Astrocyte (in vitro differentiated cells and primary cell): ENCODE measurements at places on chromosomes 5 and 9.

GRCh38 chr9:79485258-79485657, 86.5 kb upstream of the TLE4 start:
- DNase-seq, result no peak

GRCh38 chr5:99636663-99637062, 707.9 kb upstream of the CHD1 start:
- no peak for DNase-seq

DNA sequence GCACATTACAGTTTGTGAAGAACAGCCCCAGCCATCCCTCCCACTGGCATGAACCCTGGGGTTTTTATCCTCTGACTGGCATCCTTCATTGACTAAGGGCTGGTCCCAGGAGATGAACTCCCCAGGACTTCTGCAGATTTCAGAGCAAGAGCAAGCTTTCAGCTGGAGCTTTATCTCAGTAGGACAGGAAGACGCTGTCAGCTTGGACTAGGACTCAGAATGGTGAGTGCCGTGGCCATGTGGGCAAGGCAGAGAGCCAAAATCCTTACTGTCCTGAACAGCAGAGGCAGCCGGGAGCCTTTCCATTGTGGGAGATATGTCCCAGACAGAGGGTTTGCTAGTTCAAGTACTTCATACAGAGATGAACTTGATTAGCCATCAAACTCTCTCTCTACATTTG, 3.2 kb upstream of the ACOT12 start:
- peak; percentile 24 for DNase-seq

- DNase-seq, result no peak
These were observed 7.1 kb downstream of the ARHGEF28 start for GRCh38 chr5:73633060-73633459.

- no peak for DNase-seq
These were observed 44.1 kb upstream of the VDAC1 start for GRCh38 chr5:134048864-134049263.

GRCh38 chr5:178277866-178278265, 45.3 kb upstream of the PHYKPL start:
- DNase-seq, result no peak

GRCh38 chr5:3102531-3102930, 351.1 kb upstream of the IRX2 start:
- no peak for DNase-seq

- no peak for DNase-seq
These were observed 53.6 kb downstream of the LIX1 start for GRCh38 chr5:97088774-97089148.

DNA sequence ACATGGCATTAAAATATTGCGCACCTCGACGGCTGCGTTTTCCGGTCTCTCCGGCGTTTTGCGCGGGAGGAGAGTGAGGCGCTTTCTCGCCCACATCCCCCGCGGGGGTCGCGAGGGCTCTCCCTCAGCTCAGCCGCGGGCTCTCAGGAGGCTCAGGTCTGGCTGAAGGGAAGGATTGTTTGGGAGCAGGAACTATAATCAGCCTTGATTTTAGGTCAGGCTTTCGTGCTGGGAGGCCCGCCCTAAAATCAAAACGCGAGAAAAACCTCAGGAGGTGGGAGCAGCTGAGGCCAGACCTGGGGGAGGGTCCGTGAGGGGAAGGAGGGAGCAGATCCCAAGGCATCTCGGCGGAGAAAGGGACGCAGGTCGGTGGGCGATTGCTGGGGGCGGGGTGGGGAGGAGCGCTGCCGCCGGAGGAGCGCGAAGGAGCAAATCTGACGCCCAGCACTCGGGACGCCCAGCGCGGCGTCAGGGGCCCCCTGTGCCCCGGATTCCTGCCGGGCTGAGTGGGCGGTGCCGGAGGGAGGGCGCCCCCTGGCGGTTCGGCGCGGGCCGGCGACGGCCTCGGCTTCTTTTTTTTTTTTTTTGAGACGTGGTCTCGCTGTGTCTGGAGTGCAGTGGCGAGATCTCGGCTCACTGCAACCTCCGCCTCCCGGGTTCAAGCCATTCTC, 18.7 kb upstream of the RNF130 start:
- DNase-seq, result peak; percentile 36

DNA sequence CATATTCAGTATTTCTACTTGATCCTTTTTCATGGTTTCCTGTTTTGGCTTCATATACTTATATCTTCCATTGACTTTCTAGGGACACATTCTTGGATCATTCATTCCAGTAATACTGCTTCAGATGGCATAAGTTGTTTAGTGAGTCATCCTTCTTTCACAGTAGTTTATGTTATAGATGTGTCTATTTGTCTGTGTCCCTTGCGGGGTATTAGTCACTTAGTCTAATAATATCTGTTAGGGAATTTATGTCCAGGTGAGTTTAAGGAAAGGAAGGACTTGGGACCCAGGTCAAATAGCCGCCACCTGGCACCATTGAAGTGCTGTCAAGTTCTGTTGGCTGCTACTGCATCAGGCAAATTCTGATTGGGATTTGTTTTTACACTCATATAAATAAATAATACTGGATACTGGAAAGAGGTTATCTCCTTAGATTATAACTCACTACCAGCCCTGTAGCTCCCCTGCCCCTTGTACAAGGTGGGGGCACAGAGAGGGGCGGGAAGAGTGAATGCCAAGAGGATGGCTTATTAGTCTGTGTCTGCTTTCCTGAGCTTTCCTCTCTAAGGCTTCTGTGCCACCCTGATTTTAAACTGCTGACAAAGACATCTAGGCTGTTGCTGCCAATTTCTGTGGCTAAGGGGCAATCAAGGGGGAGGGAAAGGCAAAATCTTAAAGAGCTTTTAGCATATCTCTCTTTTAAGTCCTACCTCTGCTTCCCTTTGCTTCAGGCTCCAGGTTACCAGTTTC, 64.9 kb downstream of the CDC42SE2 start:
- peak; percentile 68 for DNase-seq

DNA sequence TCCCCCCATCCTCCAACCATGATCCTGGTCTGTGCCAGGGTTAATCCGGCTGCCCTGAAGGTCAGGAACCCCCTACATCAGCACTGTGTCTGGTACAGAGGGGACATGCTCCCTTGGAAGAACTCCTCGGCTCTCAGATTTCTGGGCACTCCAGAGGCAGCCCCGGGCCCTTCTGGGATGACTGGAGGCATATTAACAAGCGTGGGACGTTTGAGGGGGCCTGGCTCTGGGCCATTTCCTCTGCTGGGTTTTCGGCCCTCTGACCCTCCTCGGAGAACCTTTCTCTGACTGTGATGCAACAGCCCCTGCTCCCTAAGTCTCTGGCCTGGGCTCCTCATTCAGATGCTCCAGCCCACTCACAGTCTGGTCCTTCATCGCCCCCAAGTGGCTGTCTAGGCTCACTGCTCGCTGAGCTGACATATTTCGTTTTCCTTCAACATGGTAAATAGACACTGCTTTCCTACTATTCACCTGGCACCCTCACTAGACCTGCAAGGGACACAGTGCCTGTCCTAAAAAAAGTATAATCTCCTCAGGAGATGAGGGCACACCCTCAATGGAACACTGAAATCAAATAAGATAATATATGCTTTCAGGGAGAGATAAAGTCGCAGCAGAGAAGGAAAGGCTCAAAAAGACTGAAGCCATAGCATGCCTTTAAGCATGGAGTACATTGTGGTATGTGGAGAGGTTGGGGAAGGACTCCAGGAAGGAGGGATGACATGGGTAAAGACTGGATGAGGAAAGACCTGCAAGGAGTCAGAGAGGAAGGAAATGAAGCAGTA, 404.7 kb upstream of the TRPC7 start:
- DNase-seq, result peak; percentile 29

DNA sequence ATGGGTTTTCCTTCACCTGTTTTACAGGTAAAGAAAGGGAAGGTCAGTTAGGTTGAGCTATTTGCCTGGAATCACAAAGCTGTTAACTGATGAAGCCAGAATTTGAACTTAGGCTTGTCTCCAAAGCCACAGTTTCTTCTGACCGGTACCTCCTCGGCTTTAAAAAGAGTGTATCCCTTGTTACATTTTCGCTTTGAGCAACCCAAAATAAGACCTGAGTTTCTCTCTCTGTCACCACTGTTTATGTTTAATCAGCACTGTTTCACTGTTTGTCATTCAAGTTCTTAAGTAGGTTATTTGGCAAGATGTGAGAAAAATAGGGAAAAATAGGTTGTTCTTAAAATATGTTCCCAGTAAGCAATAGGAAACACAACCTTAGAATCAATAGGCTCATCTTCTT, 84.6 kb downstream of the VCAN start:
- no peak for DNase-seq

- no peak for DNase-seq
These were observed 252.4 kb upstream of the WWC1 start for GRCh38 chr5:168039039-168039438.

GRCh38 chr5:108421713-108422112, 39.8 kb upstream of the FBXL17 start:
- no peak for DNase-seq

GRCh38 chr9:88874391-88874790, 116.9 kb upstream of the S1PR3 start:
- DNase-seq, result peak; percentile 23

DNA sequence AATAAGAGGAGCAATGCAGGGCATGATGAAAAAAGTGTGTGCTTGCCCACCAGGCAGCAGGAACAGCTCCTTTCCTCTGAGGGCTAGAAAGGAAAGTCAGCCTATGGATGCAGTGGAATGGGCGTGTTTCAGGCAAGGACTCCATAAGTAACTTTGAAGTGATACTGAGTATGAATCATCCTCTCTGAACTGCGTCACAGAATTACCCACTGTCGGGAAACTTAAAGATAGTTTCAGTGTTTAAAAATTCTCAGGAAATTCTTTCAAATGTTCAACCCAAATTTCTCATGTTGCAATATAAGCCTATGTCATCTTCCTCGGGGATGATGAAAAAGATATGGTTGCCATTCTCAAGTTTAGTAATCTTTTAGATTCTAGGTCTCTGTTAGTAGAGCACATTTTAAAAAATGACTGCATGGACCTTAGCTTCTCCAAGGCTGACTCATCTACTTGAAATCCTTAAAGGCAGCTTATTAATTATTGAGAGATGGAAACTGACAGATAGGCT, 27.7 kb downstream of the PTCD2 start:
- DNase-seq, result peak; percentile 95

- DNase-seq, result peak; percentile 39
These were observed 811.7 kb upstream of the WWC1 start for GRCh38 chr5:167479779-167480178.
